Ascending aorta (tissue), 2 donors: ENCODE measurements at places on chromosomes 16 and 17.
A peak's percentile ranks its signal among the peaks of the same experiment; 100 is the strongest.

GRCh38 chr16:1763521-1764511 is 7.5 kb downstream of the NME3 start:
- no peaks in the 10 kb centered on the region for H3K27me3 ChIP-seq
- no peak for DNase-seq
- H3K36me3 ChIP-seq = peaks cover 96% of the 10 kb centered on the region
- no peaks in the 10 kb centered on the region for H3K4me1 ChIP-seq

GRCh38 chr17:76870377-76870714 is 2.1 kb downstream of the MGAT5B start:
- H3K27ac ChIP-seq = no peak overlapping the region
- peaks cover 15% of the 10 kb centered on the region for H3K27me3 ChIP-seq
- no peaks in the 10 kb centered on the region for H3K36me3 ChIP-seq
- no peak for DNase-seq
- no peak overlapping the region for H3K4me3 ChIP-seq

- H3K27ac ChIP-seq = no peak overlapping the region
- no peaks in the 10 kb centered on the region for H3K36me3 ChIP-seq
- H3K27me3 ChIP-seq = no peaks in the 10 kb centered on the region
- DNase-seq = no peak
- H3K4me3 ChIP-seq = no peak overlapping the region
Observed at GRCh38 chr16:78307824-78308528, 208.5 kb downstream of the WWOX start.

GRCh38 chr17:57515662-57516211 is 229.4 kb downstream of the CCDC182 start:
- DNase-seq = no peak
- H3K36me3 ChIP-seq = no peaks in the 10 kb centered on the region
- no peak overlapping the region for H3K4me3 ChIP-seq
- no peaks in the 10 kb centered on the region for H3K27me3 ChIP-seq

DNA sequence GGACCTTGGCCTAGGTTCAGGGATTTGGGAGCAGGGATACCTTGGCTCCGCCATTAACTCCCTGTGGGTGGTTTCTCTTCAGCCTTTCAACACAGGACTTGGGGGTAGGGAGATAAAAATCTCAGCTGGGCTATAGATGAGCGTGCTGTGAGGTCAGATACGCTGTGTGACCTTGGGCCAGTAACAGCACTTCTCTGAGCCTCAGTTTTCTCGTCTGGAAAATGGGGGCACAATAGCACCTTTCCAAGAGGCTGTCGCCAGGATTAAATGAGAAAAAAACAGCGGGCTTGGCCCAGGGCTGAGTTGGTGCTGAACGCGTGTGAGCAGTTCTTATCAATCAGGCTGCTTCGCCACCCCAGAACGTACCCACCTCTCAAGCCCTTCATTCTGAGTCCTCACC is 17.6 kb downstream of the CCDC92B start:
- H3K27me3 ChIP-seq = no peaks in the 10 kb centered on the region
- no peaks in the 10 kb centered on the region for H3K4me1 ChIP-seq
- H3K4me3 ChIP-seq = no peak overlapping the region
- H3K36me3 ChIP-seq = no peaks in the 10 kb centered on the region
- no peak for DNase-seq

- H3K27me3 ChIP-seq = no peaks in the 10 kb centered on the region
- H3K4me1 ChIP-seq = no peaks in the 10 kb centered on the region
- H3K4me3 ChIP-seq = no peak overlapping the region
- no peak for DNase-seq
- H3K36me3 ChIP-seq = no peaks in the 10 kb centered on the region
- no peak overlapping the region for H3K27ac ChIP-seq
Observed at GRCh38 chr16:89624777-89625761, 11.6 kb downstream of the DPEP1 start.

GRCh38 chr17:17079336-17079735 is 37.1 kb downstream of the MPRIP start:
- H3K4me1 ChIP-seq = peaks cover 26% of the 10 kb centered on the region
- H3K27me3 ChIP-seq = no peaks in the 10 kb centered on the region
- no peak overlapping the region for H3K4me3 ChIP-seq
- no peak for DNase-seq
- peaks cover 40% of the 10 kb centered on the region for H3K36me3 ChIP-seq

DNA sequence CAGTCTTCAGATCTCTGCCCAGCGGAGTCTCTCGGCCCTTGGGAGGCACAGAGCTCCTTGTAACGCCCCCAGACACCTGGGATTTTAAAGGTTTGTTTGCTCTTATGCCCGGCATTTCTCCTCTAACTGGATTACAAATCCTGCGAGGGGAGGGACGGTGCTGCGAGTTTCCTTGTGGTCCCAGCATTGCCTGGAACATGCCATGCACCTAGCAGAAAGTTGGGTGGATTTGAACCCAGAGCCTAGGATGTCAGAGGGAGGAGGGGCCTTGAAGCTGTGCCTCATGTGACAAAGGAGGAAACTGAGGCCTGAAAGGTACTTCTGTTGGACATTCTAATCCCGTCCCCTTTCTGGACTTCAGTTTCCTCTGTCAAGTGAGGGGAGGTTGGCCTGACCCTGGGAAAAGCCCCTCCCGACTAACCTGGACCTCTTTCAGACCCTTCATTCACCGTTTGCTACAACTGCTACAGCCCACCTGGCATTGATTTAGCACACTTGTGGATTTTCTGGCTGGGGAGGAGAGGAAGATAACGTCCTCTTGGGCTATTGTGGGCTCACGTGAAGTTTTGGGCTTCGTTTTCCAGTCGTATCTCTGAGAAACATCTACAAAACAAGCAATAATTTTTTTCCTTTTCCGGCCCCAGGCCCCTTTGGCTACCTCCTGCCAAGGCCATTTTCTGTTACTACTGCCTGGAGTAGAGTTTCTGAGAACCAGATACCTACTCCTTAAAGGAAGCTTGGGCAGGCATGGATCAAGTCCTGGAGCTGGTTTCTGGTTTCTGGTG is 30.9 kb downstream of the MRC2 start:
- DNase-seq = no peak
- no peaks in the 10 kb centered on the region for H3K36me3 ChIP-seq
- H3K4me3 ChIP-seq = no peak overlapping the region
- no peak overlapping the region for H3K27ac ChIP-seq

- no peak overlapping the region for H3K4me3 ChIP-seq
- no peaks in the 10 kb centered on the region for H3K27me3 ChIP-seq
- no peaks in the 10 kb centered on the region for H3K4me1 ChIP-seq
- H3K27ac ChIP-seq = no peak overlapping the region
Observed at GRCh38 chr16:84498223-84498610, 6.2 kb downstream of the MEAK7 start.

DNA sequence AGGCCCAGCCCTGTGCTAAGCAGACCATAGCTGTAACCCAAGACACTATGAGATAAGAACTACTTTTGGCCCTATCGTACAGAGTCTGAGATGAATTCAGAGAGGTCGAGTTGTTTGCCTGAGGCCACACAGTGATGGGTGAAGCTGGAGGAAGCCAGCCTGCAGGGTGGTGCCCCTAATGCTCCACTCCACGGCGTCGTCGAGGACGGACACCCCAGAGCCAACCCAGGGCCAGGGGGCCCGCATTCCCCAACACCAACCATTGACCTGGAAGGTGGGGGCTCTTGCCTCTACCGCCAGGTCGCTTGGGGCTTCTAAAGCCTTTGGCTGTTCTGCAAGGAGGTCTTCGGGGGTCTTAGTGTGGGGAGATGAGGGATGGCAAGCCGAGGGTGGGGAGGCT is 84.1 kb downstream of the IRF8 start:
- DNase-seq = no peak
- no peak overlapping the region for H3K27ac ChIP-seq
- H3K27me3 ChIP-seq = no peaks in the 10 kb centered on the region
- H3K36me3 ChIP-seq = no peaks in the 10 kb centered on the region
- no peak overlapping the region for H3K4me3 ChIP-seq

- no peaks in the 10 kb centered on the region for H3K27me3 ChIP-seq
- DNase-seq = no peak
Observed at GRCh38 chr17:65374966-65375365, 186.5 kb downstream of the AXIN2 start.

DNA sequence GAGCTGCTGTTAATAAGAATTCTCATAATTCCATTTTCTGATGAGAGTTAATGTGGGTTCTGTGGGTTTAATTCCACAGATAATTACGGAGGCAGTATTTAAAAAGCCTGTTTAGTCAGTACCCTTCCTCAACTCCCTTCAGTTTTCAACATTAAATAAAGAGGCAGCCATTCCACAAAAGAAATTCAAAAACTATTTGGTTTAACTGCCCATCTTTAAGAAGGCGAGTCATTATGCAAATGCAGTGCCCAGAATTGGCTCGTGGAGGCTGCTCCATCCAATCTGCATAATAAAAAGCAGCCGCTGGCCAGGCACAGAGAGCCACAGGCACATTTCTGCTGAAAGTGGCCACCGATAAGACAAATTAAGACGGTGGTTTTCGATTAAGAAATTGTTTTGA is 194.4 kb upstream of the TOX3 start:
- H3K27me3 ChIP-seq = no peaks in the 10 kb centered on the region
- no peak for DNase-seq
- no peaks in the 10 kb centered on the region for H3K4me1 ChIP-seq

DNA sequence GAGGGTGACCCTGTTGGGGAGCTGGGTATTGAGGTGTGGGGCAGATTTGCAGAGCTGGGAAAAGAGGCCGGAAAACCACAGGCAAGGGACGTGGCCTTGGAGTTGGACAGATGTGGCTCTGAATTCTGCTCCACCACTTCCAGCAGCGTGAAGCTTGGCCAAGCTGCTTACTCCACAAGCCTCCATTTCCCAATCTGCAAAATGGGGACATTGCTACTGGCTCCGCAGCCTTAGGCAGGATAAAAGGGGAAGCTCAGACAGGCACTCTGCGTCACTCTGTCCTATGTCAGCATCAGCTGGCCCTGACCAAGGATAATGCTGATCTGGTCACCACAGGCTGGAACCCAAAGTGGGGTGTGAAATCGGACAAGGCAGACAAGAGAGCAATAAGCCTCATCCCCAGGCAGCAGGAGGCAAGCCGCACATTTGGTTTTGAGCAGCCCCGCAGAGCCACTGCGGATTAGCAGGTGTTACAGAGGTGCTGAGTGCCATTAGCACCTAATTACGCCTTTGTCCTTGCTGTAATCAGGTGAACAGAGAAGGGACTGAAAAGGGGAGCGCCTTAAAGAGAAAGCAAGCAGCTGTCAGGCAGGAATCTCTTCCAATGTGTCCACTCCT is 54.8 kb downstream of the SDK2 start:
- no peak overlapping the region for H3K4me3 ChIP-seq
- no peaks in the 10 kb centered on the region for H3K36me3 ChIP-seq
- H3K4me1 ChIP-seq = no peaks in the 10 kb centered on the region
- no peaks in the 10 kb centered on the region for H3K27me3 ChIP-seq
- no peak for DNase-seq

- H3K27me3 ChIP-seq = no peaks in the 10 kb centered on the region
- DNase-seq = no peak
- H3K4me3 ChIP-seq = peak overlapping the region; percentile 8
- H3K36me3 ChIP-seq = peaks cover 31% of the 10 kb centered on the region
- H3K4me1 ChIP-seq = peaks cover 52% of the 10 kb centered on the region
- peak overlapping the region; percentile 90 for H3K27ac ChIP-seq
Observed at GRCh38 chr17:57107498-57108101, 22.6 kb downstream of the AKAP1 start.

DNA sequence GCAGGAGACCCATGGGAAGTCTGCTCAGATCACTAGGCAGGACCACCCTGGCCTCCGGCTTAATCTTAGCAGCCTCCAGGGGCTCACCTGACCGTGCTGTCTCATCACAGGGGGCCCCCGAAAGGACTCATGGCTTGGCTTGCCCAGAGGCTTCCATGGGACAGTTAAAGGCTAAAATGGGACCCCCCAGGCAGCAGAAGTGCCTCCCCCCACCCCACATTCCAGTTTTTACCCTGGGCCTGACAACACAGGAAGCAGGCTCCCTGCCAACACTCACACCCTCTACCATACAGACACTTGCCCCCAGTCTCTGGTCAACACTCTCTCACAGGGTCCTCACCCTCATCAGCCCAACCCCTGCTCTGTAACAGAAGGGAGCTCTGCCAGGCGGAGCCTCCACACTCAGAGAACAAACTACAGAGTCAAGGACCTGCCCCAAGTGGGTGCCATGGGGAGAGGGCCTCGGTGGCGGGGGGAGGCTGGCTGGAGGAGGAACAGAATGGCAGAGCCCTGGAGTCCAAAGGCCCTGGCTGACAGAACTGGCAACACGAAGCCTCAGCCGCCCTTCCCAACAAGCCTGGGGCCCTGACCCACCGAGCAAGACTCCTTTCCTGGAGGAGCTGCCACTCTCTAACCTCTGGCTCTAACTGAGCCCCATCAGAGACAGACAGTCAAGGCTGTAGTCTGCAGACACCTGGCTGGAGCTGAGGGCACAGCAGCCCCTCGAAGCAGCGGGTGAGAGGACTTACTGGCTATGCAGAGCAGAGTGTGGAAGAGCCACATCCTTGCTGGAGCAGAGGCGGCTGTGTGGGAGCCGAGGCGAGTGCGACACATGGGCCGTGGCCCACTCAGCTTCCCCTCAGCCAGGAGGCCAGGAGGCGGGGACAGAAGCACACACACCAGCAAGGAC is at the start of gene ITGAE:
TSS of gene ITGAE (minus strand) at position 827 of the 910 bp plus-strand sequence. CDS start at position 783, 44 bp downstream.
- no peaks in the 10 kb centered on the region for H3K27me3 ChIP-seq
- no peak within 1 kb of the TSS for H3K27ac ChIP-seq
- no peaks in the 10 kb centered on the region for H3K36me3 ChIP-seq
- no peaks in the 10 kb centered on the region for H3K4me1 ChIP-seq
- DNase-seq = no peak

- H3K4me1 ChIP-seq = no peaks in the 10 kb centered on the region
- H3K27ac ChIP-seq = no peak overlapping the region
- no peaks in the 10 kb centered on the region for H3K27me3 ChIP-seq
Observed at GRCh38 chr17:5396612-5397011, 22.9 kb downstream of the NUP88 start.

DNA sequence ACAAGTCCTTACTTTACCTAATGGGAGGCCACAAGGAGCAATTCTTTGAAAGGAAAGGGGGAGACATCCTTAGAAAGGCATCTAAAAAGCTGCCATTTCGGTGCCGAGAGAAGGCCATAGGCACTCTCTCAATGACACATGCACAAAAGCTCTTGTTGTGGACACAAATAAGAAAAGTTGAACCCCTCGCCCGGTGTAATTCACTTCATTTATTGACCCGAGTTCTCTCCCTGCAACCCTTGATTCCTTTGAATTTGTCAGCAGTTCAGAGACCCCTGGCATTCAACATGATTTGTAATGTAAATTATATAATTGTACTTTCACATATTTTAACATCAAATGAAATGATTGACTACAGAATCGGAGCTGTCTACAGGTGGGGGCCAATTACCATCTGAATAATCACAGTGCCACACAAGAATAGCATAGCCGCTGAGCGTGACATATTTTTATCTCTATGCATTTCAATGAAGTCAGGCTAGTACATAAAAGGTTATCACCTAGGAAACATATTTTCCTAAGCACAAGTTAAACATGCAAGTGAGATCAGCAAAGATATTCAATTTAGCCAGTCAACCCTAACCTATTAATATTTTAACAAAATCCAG is 66.7 kb downstream of the IRX6 start:
- no peak overlapping the region for H3K27ac ChIP-seq
- H3K27me3 ChIP-seq = no peaks in the 10 kb centered on the region
- no peak overlapping the region for H3K4me3 ChIP-seq
- no peaks in the 10 kb centered on the region for H3K36me3 ChIP-seq
- DNase-seq = no peak
- H3K4me1 ChIP-seq = no peaks in the 10 kb centered on the region
